ENCODE measurements at places on chromosomes 12 and 14.

DNA sequence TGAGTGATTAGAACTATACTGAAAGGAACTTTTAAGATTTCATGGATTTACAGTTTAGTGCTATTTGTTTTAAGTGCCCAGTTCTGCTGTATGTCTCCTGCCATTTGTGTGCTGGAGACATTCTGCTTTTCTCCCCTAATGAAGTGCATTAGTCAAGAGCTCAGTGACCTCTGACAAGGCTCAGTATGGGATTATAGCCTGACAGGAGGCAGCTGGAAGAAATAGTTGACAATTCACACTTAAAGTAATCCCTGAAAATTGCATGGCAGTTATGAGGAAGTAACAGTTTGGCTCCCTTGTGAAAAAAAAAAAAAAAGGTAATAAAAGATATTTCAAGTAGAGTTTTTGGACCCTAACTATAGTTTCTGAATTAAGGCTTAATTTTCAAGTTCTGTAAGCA lies 70.3 kb downstream of the ALX1 start:
- DNase-seq = no peak

- DNase-seq = no peak
Observed at GRCh38 chr12:80156306-80156705, 57.0 kb downstream of the OTOGL start.

GRCh38 chr14:51041108-51041531 lies 53.8 kb downstream of the TRIM9 start:
- DNase-seq = no peak

- no peak for DNase-seq
Observed at GRCh38 chr12:76177821-76178220, 93.3 kb upstream of the NAP1L1 start.

- no peak for DNase-seq
Observed at GRCh38 chr14:90519262-90519920, 122.6 kb downstream of the CALM1 start.

DNA sequence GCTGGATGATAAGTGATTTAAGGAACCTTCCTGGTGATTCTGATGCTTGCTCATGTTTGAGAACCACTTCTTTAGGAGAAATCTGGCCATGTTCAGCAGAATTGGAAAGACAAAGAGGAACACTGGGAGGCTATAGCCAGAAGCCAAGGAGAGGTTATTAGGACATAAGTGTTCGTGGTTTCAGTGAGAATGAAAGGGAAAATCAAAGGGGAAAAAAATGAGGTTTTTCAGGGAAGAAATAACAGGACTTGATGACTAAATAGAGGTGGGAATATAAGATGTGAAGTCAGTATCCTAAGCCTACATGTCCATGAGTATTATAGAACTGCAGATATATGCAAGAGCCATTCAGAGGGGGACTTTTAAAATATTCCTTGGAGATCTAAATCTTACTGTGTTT lies 95.6 kb downstream of the DAAM1 start:
- no peak for DNase-seq

GRCh38 chr14:98633380-98633779 lies 638.6 kb downstream of the BCL11B start:
- no peak for DNase-seq

- no peak for DNase-seq
Observed at GRCh38 chr14:93857500-93858283, 69.4 kb upstream of the PRIMA1 start.

DNA sequence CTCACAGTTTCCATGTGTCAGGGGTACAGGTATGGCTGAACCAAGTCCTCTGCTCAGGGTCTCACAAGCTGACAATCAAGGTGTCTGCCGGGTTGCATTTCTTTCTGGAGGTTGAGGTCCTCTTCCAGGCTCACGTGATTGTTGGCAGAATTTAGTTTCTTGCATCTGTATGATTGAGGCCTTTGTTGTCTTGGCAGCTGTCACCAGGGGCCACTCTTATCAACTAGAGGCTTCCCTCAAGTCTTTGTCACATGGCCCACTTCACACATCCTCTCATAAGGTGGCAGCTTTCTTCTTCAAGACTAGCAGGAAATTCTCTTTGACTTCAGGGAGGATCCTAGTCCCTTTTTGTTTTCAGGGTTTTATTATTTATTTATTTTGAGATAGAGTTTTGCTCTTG lies 46.0 kb upstream of the FOS start:
- DNase-seq = no peak

GRCh38 chr12:54977155-54977554 lies 7.4 kb downstream of the TESPA1 start:
- DNase-seq = no peak

DNA sequence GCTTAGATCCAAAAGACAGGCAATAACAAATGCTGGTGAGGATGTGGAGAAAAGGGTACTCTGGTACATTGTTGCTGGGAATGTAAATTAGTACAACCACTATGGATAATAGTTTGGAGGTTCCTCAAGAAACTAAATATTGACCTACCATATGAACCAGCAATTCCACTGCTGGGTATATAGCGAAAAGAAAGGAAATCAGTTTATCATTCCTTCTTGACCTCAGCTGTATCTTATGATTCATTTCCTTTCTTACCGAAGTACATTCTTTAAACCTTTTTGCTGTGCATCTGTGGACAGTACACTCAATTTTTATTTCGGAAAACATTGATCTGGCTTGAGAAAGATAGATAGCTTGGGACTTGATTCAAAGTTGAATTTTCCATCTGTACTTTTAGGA lies 183.2 kb upstream of the LRFN5 start:
- no peak for DNase-seq

DNA sequence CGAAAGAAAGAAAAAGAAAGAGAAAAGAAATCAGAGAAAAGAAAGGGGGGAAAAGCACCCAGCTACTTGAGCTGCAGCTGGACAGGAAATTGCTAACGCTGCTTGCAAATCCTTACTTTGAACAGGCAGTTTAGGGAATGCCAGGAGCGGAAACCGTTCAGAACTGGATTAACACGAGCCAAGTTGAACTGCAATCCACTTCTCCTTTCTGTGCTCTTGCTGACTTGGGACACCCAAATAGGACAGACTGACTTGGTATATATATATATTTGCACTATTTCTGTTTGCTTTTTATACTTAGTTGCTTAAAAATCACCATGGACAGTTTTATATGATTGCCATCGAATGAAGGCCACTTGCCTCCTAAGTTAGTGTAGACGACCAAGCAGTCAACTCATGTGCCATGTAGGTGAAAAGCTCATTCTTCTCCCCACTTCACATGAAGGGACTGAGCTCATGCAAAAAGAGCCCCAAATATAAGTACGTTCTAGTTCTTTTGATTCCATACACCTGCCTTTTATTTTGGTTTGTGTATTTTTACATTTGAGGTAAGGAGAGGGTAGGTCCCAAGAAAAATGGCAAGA lies 5.5 kb downstream of the DUSP6 start:
- DNase-seq = no peak

- DNase-seq = no peak
Observed at GRCh38 chr14:96173636-96174475, 30.8 kb upstream of the BDKRB2 start.

DNA sequence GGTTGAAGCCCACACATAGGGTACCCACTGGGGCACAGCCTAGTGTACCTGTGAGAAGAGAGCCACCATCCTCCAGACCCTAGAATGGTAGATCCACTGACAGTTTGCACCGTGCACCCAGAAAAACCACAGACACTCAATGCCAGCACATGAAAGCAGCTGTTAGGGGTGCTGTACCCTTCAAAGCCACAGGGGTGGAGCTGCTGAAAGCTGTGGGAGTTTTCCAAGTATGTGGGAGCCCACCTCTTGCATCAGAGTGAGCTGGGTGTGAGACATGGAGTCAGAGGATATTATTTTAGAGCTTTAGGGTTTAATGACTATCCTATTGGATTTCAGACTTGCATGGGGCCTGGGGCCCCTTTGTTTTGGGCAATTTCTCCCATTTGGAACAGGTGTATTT lies 30.5 kb downstream of the TSPAN19 start:
- no peak for DNase-seq

GRCh38 chr12:95118788-95119179 lies 45.4 kb upstream of the NR2C1 start:
- no peak for DNase-seq

GRCh38 chr14:38721822-38722431 lies 381.1 kb downstream of the SEC23A start:
- peak; percentile 1 for DNase-seq

- no peak for DNase-seq
Observed at GRCh38 chr12:129549656-129550055, 354.2 kb downstream of the TMEM132D start.

- no peak for DNase-seq
Observed at GRCh38 chr12:53082637-53083175, 3.5 kb upstream of the SPRYD3 start.

GRCh38 chr14:99651953-99652746 lies 7.2 kb downstream of the HHIPL1 start:
- no peak for DNase-seq

DNA sequence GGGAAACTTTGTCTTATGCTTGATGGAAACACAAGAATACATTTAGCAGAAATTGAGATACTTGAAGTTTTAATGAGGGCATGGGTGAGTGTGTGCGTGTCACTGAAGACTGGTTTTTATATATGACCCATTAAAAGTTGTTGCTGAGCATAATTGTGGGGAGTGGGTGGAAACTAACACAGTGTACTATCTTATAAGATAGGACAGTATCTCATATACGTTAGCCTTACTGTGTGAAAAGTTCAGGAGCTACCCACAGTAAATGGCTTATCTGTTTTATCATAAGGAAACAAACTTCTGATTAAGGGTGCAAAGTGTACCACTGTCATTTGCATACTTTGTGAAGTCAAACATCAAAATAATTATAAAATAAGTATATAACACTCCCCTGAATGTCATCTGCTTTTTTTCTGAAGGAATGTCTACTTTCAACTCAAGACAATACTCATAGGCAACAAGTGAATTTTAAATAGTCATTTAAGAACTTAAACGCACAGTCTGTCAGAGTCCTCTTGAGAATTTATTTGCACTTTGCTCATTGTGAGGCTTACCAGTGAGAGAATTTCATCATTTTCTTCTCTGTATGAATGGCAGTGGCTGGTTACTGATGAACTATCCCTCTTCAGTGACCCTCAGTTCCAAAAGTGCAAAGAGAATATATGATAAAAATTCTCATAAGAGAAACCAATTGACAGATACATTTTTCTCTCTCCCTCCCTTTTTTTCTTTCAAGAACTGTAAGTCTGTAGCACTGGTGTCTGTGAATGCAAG lies 4.2 kb downstream of the PDE3A start:
- DNase-seq = no peak

DNA sequence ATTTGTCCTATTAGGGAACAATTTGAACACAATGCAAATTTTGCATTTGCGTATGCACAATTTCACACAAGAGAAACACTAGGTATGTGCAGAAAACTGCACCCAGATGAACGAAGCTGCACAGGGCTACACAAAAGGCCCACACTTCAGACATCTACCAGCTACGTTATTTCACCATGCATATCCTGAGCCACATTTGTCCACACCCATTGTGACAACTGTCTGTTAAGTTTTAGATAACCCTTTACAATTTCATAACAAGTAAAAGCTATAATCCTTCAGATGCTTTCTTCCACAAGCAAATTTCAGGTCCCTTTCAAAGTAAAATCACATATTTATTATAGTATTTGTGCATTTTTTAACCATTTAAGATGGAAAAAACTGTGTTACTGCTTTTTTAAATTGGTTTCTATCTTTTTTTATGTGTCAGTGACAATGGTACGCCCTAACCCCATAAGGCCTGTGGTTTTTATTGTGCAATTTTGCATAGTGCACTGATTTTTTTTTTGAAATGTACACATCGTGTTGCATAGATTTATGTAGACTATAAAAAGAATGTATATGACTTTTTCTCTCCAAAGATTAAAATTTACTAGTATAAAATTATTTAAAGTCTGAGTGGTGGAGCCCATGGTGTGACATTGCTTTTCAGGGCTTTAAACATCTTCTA lies 87.8 kb upstream of the BTG1 start:
- DNase-seq = no peak

GRCh38 chr12:103680591-103681141 lies 93.6 kb downstream of the STAB2 start:
- DNase-seq = no peak

- DNase-seq = no peak
Observed at GRCh38 chr14:23160924-23161522, 22.4 kb downstream of the SLC7A8 start.

GRCh38 chr14:87397499-87397898 lies 595.5 kb downstream of the GALC start:
- no peak for DNase-seq

DNA sequence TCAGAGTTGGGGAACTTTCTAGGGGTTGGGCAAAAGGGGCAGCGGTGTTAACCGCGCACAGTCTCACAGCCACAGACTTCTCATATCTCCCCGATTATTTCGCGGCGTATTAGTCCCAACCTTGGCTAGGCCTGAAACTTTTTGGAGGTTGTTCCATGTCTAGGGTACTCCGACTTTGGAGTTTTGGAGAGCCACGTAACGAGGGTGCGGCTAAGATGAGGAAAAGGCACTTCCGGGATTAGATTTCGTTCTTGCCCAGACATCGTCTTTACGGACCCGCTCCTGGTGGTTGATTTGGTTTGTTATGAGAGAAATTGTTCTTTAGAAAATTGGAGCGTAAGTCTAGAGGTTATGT lies 513 bp downstream of the CCNK start:
- no peak for DNase-seq

DNA sequence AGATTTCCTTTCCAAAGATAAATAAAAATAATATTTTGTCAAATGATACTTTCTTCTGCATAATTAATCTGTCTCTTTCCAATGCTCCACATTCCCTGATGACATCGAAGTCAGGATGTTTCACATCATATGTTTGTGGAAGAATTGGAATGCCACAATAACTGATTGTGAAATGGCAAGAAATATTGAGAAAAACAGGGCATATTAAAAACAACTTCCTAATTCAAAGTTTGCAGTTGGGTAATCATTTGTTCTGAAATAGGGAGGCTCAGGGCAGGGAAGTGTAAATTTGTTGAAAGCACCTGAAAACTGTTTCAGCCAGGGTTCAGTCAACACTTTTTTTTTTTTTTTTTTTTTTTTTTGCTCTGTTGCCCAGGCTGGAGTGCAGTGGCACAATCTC lies 50.7 kb downstream of the BCAT1 start:
- DNase-seq = no peak

GRCh38 chr14:104655128-104655848 lies 34.1 kb upstream of the INF2 start:
- DNase-seq = no peak

DNA sequence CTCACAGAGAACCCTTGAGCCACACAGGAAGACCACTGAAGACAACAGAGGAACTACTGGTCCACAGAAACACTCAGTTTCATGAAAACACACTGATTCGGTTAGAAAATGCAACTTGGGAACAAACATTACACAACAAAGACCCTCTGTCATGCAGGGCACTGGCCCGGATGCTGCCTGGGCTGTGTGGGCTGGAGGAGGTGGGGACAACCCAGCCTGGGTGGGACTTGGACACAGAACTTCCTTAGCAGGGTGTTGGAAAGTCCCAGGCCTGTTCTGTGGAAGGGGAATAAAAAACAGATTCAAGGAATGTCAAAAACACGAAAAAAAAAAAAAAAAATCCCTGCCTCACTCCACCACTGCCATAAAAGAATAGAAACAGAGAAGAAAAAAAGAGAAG lies 181.0 kb downstream of the MON2 start:
- DNase-seq = no peak

DNA sequence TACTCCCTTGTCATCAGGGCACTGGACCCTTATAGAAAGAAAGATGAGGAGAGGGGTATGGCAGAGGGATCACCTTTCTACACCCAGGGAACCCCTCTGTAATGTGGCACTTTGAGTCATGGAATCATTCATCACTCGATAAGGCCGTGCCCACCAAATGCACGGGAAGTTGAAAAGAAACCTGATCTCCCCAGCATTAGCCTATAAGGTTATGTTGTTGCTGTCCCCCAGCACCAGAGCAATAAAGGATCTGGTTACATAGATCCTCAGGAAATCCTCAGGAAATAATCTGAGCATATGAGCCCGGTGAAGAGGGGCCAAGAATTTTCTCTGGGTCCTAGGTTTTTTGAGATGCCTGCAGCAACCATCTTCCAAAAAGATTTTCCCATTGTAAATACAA lies 148.8 kb upstream of the CRY1 start:
- no peak for DNase-seq
